NCI-H510A treated with DMSO at 0.1 percent for 48 hours (cell line): ENCODE measurements at places on chromosomes 3 and 15.

DNA sequence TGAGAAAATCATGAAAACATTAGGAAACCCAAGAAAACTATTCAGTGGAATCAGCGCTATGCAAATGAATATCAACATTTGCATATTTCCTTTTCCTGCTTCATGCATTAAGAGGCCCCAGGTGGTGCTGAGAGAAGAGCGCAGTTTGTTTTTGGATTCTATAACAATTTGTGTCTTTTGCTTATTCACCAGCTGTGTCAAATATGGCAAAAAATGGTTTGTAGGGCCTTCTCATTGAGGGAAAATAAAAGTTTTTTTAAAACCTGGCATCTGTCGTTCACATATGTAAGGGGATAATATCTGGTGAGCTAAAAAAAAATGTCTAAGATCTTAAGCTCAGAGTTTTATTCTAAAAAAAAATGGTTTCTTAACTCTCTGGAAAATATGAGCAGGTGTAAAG lies 122.5 kb upstream of the ROBO2 start:
- no peak for DNase-seq

GRCh38 chr3:151467069-151467468 lies 6.2 kb upstream of the IGSF10 start:
- DNase-seq, result no peak

DNA sequence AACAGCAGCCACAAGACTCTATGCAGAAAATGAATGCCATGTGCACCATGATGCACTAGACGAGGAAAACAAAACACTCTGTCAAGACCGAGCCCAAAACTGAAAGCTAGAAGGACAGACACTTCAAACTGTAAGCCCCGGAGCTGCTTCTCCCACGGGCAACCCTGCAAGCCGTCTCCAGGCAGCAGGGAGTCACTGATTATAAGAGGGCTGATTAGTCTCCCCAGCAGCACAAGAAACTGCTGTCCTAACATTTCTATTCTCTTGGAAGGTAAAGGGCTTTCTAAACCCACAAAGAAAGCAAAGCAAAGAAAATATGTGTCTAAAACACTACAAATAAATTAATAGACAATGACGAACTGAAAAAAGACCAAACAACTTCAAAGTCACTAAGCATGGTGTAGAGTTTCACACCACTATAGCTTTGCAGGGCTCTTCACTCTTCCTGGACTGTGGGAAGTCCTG lies 15.5 kb downstream of the TBC1D2B start:
- DNase-seq, result peak; percentile 68

- no peak for DNase-seq
Observed at GRCh38 chr15:73072894-73073293, 20.6 kb downstream of the NEO1 start.

DNA sequence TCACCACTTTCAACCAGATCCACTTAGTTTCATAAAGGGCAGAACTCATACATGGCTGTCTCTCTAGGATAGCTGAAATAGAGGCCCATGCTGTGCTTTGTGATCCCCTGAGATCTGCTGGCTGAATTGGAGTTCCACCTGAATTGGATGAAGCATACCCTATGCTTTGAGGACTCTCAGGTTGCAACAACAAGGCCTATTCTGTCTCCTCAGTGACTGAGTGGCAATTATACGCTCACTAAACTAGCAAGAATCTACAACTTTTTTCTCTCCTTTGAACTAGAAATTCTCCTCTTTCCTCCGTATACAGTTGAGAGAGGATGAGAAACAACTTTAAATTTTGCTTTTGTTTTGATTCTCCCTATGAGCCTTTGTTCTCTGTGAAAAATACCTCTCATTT lies 348.7 kb downstream of the LSAMP start:
- DNase-seq, result no peak

DNA sequence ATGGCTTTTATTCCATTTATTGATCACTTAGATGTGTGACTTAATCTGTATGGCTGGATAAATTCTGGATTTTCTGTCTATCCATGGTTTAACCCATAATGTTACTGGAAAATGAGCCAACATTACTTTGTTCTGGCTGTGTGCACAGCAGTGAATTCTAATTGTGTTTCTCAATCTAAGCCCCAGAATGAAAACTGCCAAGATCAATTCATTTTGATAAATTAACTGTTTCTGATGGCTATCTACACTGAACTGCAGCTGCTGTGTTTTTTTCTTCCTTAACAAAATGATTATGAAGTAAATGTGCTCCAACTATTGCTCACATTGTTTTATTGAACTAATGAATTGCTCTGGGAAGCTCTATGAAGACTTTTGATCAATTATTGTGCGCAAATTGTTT lies 35.7 kb upstream of the CPB1 start:
- no peak for DNase-seq

DNA sequence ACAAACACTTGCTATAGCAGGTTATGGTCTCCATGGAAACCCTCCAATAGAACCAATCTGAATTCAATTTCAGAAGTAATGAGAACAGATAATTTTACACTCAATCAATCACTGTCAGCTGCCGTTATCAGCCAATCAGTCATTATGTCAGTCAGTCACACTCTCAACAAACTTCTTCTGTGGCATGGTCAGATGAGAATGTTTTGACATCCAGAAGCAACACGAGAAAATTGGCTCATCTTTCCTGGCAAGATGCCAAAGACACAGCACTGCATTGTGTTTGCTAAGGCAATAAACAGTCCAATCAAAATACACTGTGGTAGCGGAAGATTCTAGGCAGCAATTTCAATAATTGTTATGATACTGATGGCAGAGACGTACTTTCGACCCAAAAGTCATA lies 190.7 kb downstream of the RORA start:
- peak; percentile 25 for DNase-seq

- no peak for DNase-seq
Observed at GRCh38 chr3:71616571-71617021, 33.1 kb upstream of the FOXP1 start.

DNA sequence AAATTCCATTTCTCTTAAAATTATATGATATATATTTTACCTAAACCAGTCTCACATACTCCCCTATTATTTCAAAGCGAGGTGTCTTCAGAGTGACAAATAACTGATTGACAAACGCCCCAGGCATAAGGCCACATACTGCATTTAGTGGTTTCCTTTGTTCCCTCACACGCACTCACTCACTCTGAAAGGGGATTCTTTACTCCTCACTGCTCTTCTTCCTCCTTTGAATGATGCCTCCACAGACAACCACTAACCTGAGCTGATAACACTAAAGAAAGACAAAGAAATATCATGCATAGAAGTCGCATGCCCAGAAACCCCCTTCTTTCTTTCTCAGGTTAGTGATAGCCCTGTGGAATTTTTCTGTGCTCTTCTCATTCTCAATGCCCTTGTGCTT lies 24.1 kb upstream of the BBX start:
- DNase-seq, result no peak

DNA sequence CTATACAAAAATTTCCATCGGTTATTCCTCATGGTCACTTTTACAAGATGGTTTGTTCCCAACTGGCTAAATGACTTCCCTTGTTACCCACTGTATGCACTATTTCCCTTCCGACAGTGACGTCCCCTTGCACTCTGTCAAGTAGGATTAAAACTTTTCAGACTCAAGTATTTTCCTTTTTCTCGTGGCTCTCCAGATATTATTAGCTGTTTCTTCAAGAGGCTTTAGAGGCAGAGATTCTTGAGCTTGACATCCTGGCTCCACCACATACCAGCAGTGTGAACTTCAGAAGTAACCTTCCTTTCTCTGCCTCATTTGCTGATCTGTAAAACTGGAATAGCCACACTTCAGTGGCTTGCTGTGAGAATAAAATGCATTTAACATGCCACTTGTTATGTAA lies 14.0 kb downstream of the CSNK1G1 start:
- no peak for DNase-seq

DNA sequence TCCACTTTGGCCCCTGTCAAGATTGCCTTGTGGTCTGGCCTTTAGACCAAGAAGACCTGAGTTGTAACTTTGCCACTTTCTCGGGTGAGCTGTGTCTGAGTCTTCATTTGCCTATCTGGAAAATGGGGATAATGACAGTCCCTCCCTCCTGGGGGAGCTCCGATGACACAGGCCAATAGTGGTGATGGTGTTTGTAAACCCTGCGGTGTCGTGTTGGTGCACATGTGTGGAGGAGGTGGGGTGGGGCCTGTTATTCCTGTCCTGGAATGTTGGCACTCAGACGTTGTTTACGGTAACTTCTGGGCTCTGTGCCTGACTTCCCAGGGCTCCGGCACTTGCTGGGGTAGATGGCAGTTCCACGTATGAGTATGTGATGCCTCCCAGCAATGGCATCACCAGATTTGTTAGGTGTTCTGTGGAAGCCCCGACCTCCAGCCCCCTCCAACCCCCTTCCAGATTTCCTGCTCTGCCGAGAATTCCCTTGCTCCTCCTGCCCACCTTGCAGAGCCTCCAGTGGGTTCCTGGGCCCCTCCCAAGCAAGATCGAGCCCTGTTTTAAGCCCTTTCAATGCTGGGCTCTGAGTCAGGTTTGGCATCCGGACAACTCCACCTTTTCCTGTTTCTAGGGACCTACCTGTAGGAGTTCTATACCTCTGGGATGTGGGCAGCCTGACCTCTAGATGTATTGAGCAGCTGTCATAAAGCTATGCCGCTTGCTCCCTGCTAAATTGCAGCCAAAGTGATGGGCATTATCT lies 31.4 kb downstream of the HRH1 start:
- no peak for DNase-seq

DNA sequence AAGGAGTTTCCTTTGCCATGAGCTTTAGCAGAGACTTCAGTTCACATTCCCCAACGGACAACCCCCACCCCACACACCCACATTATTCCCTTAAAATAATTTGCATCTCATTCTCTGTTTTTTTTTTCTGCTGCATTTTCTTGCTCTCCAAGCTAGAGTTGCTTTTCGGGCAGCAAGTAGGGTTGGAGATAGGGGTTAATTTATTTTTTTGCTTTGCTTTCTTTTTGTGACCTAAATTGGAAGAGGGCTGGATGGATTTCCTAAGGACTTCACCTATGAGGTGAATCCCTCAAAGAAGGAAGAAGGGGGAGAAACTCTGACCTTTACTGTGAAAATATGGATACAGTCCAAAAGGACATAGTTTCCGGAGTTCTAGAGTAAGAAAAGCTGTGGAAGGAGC lies 6.6 kb downstream of the SOX2 start:
- no peak for DNase-seq

DNA sequence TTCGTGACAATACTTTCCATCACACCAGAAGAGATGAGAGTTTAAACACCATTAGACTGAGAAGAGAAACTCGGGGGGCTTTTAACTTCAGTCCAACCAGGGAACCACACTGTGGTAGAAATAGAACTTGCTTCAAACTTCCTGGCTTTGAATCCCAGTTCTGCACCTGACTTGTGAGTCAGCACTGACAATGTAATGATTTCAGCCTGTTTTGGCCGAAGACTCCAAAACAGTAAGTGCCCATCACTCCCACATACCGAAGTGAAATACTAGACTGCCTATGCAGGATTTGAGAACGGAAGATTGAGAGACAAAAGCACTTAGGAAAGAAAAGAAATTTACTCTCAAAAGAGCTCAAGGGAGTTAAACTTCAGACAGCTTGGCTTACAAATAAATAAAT lies 27.0 kb downstream of the C2CD4B start:
- no peak for DNase-seq

GRCh38 chr3:51604212-51604611 lies 65.7 kb downstream of the RAD54L2 start:
- no peak for DNase-seq

GRCh38 chr15:93035092-93035915 lies 53.7 kb downstream of the RGMA start:
- no peak for DNase-seq

- no peak for DNase-seq
Observed at GRCh38 chr15:26091184-26091583, 228.1 kb upstream of the ATP10A start.

DNA sequence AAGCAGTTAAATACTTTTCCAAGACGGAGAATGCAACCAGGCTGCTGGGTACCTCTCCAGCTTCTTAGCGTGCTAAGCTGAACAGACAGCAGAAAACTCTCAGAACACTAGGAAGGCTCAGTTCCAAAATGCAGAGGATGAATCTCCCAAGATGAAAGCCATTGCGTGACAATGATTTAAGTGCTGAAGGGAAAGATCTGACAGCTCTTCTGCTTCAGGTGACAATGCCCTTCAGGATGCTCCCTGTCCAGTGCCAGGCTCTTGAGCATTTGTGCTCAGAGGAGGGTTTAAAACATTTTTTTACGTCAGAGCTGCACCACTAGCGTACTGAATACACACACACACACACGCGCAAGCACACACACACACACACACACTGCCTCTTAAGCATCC lies 26.3 kb downstream of the ARHGEF3 start:
- DNase-seq, result no peak

GRCh38 chr3:53858096-53858741 lies 11.9 kb downstream of the IL17RB start:
- no peak for DNase-seq

- DNase-seq, result peak; percentile 17
Observed at GRCh38 chr3:168511428-168512014, 415.8 kb upstream of the GOLIM4 start.

DNA sequence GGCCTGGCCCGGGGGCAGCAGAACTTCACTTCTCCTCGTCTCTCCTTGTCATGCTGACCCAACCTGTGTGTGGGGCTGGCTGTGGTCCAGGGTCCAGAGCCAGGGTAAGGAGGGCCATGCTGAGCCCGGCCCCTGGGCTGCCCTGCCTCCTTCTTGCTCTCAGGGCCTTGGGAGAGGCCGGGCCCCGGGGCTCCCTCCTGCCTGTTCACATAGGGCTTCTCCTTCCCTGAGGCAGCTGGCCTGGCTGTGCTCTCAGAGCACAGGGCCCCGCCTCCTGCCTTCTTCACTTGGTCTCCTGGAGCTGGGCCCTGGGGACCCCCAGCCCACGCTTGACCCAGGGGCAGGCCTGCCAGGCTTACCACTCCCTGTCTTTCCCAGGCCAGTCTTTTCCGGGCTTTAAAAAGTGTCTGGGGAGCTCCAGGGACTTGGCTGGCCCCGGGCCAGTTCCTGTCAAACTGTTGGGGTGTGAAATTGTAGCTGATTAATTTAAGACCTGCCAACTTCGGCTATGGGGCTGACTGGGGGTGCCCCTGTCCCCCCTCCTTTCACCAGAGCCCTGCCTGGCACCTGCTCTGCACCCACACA lies 11.8 kb downstream of the PLXNA1 start:
- no peak for DNase-seq

DNA sequence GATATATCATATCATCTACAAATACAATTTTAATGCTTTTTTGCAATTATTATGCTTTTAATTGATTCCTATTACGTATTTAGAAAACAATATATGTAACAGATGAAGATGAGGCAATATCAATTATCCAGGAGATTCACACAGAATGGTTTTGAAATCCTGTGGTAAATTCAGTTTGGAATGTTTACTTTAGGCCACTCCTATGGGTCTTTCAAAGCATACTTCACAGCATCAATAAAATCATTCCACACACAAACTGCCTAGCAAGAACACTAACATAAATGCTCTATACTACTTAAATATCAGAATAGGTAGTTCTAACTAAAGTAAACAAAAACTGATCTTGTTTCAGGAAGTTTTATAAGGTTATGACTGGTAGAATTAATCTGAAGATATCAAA lies 90.5 kb downstream of the FAM227B start:
- DNase-seq, result no peak

- no peak for DNase-seq
Observed at GRCh38 chr15:99731336-99732123, 1.7 kb downstream of the LYSMD4 start.
